Progenitor cell of endocrine pancreas (in vitro differentiated cells): ENCODE measurements at places on chromosomes 3 and 15. TPM values are rescaled to one million over a fixed set of nuclear protein-coding genes. Genes with fewer than 3 reads are reported as not detected.

Gene MB21D2
- 12.5 and 13.4 TPM in 2 replicates for total RNA-seq

Gene MASP1
- 0.60 and 1.6 TPM in 2 replicates for total RNA-seq

DNA sequence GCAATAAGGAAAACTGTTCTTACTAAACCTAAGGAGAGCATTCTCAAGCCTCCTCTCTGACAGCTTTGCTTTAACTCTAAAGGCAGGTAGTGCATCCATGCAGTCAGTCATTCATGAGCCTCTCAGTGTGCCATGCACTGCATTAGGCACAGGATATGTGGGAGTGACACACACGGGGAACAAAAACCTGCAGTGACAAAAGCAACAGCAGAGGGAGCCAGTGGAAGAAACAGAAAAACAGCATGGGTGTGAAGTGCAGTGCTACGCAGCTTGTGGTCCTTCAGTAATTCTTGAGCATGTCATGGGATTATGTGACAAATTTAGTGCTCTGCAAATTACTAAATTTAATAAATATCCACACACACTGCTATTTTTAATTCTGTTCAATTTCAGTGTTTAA lies 230.7 kb downstream of the BBX start:
- H3K27ac ChIP-seq = peak overlapping the region; percentile 12
- no peak overlapping the region for H3K4me3 ChIP-seq
- no peaks in the 10 kb centered on the region for H3K27me3 ChIP-seq
- peaks cover 35% of the 10 kb centered on the region for H3K4me1 ChIP-seq
- H3K36me3 ChIP-seq = peaks cover 13% of the 10 kb centered on the region

Gene FGF7
- 0.24 TPM in 1 of 2 replicates, not detected in the other for total RNA-seq

GRCh38 chr3:169310184-169310939 lies 353.1 kb downstream of the MECOM start:
- no peak overlapping the region for H3K4me3 ChIP-seq
- H3K4me1 ChIP-seq = peaks cover 30% of the 10 kb centered on the region
- H3K27me3 ChIP-seq = no peaks in the 10 kb centered on the region
- DNase-seq = no peak

Gene PRICKLE2
- 23.2 and 25.3 TPM in 2 replicates for total RNA-seq

Gene ZKSCAN7
- 22.4 and 25.0 TPM in 2 replicates for total RNA-seq

GRCh38 chr3:150680562-150680961 lies 23.2 kb downstream of the ERICH6 start:
- H3K36me3 ChIP-seq = no peaks in the 10 kb centered on the region
- no peak overlapping the region for H3K4me3 ChIP-seq
- DNase-seq = no peak
- no peaks in the 10 kb centered on the region for H3K4me1 ChIP-seq

Gene CCRL2
- not detected in 2 replicates for total RNA-seq

DNA sequence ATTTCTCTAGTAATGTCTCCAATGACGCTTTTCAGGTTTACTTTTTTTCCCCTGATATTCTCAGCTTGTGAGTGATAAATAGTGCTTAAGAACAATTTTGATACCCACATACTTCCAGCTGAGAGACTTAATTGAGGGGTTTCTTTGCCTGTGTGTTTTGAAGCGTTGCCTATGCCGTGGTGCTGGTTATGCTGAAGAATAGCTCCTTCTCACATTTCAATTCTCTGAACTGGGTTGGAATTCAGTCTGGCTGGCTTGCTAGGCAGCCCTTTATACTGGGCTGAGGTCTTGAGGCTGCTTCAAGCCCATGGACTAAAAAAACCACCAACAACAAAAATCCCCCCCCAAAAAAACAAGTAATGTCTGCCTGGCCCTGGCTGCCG lies 87.4 kb downstream of the CHST2 start:
- no peak overlapping the region for H3K4me3 ChIP-seq
- no peak overlapping the region for H3K27ac ChIP-seq
- no peaks in the 10 kb centered on the region for H3K36me3 ChIP-seq
- DNase-seq = no peak
- H3K27me3 ChIP-seq = no peaks in the 10 kb centered on the region
- peaks cover 7% of the 10 kb centered on the region for H3K4me1 ChIP-seq

Gene ITGA11
- total RNA-seq = not detected in 2 replicates

Gene FHIT
- 16.1 and 18.4 TPM in 2 replicates for total RNA-seq

DNA sequence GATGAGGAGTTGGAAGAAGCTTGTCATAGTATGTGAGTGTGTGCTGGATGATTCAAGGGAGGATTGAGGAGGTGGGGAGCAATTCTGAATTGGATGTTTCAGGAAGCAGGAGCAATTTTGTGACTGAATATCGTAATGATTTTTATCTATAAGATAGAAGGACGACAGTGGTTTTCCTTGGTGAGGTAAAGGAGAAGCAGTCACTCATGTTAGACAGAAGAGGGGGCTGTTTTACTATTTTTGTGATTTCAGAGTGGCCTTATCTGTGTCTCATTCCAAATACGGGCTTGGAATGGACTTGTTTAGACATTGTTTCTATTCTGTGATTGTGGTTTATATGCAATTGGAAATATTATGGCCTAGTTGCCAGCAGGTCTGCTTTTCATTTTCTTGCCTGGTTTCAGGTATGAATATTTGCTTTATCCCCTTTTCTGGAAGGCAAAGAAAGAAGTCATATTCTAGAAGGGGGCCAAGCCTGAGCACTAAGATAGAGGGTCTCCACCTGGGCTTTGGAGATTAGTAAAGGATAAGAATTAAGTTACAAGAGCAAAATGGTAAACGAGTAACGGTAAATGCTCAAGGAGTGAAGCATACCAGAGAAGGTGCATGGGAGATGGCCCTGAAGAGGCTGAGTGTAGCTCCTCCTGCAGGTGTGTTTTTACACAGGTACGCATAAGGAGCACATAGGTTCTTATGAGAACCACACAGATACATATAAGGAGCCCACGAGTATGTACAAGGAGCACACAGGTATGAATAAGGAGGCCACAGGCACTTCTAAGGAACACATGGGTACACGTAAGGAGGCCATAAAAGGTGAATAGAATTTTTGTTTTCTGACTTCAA lies 124.6 kb upstream of the KCNAB1 start:
- no peak overlapping the region for H3K4me3 ChIP-seq
- no peak overlapping the region for H3K27ac ChIP-seq
- peaks cover 4% of the 10 kb centered on the region for H3K27me3 ChIP-seq
- H3K4me1 ChIP-seq = peaks cover 8% of the 10 kb centered on the region
- no peaks in the 10 kb centered on the region for H3K36me3 ChIP-seq

Gene PFN2
- 233 and 246 TPM in 2 replicates for total RNA-seq

Gene ISL2
- 0.36 and 0.38 TPM in 2 replicates for total RNA-seq
